ENCODE measurements at places on chromosomes 7 and 10.
A peak's percentile ranks its signal among the peaks of the same experiment; 100 is the strongest.

GRCh38 chr7:157682064-157682945 lies 345.5 kb downstream of the DNAJB6 start:
- DNase-seq, result no peak

DNA sequence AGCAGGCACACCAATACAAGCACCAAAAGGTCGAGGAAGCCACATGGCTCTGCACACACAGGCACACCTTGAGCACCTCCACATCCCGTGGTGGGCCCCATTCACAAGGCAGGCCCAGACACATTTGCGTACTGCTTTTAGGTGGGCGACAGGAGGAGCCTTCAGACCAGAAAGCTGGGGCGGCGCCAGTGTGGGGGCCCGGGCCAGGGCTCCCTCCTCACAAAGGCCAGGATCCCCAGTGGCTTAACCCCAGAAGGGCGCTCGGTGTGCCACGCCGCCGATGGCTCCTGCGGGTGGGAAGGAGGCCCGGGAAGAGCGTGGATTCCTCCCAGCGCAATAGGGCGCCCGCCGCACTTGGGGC lies 2.8 kb upstream of the SMARCD3 start:
- DNase-seq, result no peak

DNA sequence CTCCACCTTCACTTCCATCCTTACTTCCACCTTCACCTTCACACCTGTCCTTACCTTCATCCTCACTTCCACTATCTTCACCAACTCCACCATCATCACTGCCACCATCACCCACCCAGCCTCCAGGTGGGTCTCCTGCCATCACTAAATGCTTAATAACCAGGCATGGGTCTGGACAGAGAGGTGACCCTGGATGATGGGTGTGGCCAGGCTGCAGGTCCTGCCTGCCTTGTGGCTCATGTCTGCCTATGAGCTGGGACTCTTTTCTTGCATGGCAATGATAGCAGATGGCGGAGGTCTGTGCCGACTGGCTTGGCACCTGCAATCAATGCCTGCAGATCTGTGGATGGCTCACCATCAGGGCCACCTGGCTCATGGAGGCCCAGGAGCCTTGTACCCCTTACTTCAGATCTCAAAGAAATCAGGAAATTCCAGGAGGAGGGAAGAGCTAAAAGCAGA lies 60.1 kb upstream of the ELN start:
- no peak for DNase-seq

DNA sequence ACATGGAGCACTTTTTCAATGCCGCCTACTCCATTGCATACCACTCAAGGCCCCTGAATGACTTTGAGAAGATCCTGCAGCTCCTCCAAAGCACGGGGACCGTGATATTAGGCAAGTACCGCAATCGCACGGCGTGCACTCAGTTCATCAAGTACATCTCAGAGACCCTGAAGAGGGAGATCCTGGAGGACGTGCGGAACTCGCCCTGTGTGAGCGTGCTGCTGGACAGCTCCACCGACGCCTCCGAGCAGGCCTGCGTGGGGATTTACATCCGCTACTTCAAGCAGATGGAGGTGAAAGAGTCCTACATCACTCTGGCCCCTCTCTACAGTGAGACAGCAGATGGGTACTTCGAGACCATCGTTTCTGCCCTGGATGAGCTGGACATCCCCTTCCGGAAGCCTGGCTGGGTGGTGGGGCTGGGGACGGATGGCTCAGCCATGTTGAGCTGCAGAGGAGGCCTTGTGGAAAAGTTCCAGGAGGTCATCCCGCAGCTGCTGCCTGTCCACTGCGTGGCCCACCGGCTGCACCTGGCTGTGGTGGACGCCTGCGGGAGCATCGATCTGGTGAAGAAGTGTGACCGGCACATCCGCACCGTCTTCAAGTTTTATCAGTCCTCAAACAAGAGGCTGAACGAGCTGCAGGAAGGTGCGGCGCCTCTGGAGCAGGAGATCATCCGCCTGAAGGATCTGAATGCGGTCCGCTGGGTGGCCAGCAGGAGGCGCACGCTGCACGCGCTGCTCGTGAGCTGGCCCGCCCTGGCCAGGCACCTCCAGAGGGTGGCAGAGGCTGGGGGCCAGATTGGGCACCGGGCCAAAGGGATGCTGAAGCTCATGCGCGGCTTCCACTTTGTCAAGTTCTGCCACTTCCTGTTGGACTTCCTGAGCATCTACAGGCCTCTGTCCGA lies 12.7 kb upstream of the ATP6V0E2 start:
- DNase-seq, result peak; percentile 30

All from NB4 (cell line).